Hematopoietic multipotent progenitor cell treated with erythropoietin and hydrocortisone succinate and interleukin-3 and kit ligand, for 8 days (in vitro differentiated cells): ENCODE measurements at places on chromosomes 7 and 10.

- DNase-seq, result no peak
Measured at GRCh38 chr7:25009257-25009656, 29.3 kb upstream of the OSBPL3 start.

- no peak for DNase-seq
Measured at GRCh38 chr10:110022716-110023504, 15.1 kb downstream of the ADD3 start.

DNA sequence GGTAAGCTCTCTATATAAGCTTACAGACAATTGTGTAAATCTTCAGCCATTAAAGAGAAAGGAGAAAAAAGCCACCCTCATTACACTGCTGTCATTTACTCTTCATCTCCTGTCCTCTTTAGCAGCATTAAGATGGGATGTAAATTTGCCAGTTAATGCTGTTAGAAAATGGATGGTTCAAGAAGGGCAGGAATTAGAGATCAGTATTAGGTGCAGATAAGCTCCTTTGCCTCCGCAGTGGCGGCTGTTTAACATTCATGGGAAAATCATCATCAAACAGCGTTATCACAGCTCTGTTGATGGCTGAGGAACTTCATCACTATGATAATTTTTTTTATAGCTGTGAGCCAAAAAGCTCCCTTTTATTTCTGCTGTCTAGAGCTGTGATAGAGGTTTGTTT is 61.8 kb upstream of the FAM204A start:
- DNase-seq, result no peak

- no peak for DNase-seq
Measured at GRCh38 chr7:33901847-33902246, 3.5 kb upstream of the BMPER start.

- no peak for DNase-seq
Measured at GRCh38 chr7:4108951-4109350, 573.1 kb upstream of the FOXK1 start.

GRCh38 chr10:108434559-108435252 is 1270.2 kb upstream of the SORCS1 start:
- no peak for DNase-seq

DNA sequence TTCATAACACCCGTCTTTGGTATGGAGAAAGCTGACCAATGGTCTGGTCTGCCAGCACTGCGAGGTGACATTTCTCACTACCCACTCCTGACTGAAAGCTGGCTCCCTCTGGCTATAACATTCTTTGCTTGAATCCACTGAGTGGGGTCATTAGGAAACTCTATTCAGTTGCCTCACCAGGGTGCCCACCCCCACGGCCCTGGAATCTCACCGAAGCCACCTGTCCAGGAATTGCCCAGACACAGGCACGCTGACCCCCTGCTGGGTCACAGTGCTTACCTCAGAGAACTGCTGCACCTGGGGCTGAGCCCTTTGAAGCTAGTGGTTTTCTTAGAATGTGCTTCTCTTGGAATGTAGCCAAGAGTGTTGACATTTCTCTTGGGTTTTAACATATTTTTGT is 28.6 kb downstream of the HECW1 start:
- no peak for DNase-seq

DNA sequence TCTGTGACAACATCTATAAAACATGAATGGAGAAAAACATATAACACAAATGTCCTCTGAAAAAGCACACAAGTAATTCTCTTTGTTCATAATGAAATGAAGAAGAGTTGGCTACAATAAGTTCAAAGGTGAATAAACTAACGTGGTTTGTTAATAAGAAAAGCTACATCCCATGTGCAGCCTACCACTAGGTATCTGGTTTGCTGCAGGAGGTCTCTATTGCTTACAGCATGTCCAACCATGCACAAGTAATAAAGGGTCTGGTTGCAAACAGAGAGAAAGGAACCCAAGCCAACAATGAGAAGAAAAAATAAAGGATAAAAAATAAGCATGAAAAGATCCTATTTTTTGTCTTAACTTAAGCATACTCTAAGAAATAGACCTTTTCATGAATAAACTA is 139.2 kb downstream of the CHCHD3 start:
- no peak for DNase-seq

DNA sequence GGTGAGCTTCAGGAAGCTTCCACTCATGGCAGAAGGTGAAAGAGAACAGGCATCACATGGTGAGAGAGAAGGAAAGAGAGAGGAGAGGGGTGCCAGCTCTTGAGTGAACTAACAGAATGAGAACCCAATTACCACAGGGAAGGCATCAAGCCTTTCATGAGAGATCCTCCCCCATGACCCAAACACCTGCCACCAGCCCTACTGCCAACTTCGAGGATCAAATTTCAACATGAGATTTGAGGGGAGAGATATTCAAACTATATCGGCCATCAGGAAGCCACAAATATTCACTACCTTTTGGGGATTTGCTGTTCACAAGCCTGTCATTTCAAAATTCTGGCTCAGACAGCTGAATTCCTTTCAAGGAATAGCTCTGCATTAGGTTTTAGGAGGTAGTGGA is 39.9 kb upstream of the SMNDC1 start:
- DNase-seq, result no peak

DNA sequence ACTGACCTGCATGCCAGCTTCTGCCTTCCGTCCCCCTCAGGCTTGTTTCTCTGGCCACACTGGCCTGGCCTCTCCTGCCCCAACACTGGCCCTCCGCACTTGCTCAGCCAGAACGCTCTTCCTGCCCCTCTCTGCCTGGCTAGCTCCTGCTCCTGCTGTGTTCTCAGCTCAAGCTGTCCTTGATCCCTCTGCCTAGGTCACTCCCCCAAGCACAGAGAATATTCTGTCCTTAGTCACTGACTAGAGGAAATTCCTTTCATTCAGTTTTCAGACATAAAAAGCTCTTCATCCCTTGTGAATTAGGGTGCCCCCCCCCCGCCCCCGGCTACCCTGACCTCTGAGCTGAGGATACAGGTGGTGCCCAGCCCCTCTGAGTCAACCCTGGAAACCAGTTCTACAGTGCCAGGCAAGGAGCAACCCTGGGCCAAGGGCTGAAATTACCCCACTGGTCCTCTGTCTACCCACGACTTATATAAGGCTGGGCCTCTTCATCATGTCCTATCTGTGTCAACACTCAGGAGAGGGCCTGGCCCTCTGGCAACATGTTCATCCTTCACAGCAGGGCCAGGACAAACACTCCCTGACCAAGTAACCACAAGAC is 6.6 kb upstream of the SGPL1 start:
- no peak for DNase-seq

GRCh38 chr10:119045561-119045960 is 16.0 kb downstream of the NANOS1 start:
- DNase-seq, result no peak

DNA sequence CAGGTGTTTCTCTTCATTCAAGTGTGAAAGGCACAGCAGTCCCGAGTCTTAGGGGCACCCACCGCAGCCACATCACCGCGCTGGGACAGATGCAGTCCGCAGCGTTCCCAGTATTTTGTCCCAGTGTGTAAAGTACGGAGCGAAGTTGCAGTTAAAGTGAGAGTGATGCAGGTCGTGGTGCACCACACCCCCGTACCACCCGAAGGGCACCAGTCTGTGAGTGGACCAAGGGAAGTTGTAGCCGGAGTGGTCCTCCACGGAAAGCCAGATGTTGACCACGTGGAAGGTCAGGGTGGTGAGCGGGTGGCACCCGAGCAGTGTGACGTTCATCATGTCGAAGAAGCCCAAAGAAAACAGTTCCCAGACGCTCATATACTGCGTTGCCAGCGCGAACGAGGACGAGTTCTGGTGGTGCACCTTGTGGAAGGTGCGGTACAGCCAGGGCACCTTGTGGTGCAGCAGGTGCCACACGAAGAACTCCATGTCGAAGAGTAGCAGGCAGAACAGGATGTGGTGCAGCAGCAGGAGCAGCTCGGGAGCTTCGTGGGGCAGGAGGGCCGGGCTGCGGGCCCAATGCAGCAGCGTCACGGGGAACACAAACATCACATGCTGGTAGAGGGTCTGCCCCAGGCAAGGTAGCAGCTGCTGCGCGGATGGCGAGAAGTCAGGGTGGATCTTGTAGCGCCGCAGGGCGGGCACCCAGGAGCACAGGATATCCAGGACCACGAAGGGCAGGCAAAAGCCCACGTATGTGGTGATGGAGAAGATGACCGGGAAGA is 526 bp downstream of the CH25H start:
- no peak for DNase-seq

DNA sequence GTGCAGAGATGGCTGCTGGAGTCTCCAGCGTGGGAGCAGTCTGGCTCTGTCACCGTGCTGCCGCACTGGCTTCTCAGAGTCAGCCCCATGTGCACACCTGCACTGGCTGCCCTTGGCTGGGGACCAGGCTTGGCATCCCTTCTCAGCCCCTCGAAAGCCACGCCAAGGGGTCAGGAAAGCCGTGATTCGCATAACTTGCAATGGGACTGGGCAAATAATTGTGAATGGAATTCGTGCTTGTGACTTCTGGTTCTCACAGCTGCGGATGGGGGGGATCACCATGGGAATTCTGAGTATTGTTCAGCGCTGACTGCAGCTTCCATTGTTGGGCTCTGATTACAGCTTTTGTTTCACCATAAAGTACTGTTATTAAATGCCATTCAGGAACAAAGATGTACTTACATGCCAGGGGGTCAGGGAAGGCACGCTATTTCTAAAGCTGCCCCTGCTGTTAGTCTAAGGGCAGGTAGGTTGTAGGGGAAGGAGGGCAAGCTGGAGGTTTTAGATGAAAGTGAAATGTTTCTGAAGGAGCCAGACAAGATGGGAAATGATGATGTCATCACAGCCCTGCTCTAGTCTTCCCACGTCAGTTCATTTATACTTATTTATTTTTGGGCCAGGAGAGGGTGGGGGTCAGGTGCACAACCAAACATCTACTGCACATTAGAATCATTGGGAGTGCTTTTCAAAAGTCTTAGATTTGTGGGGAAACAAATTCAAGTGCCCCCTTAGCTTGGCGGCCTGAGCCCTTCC is 5.8 kb upstream of the PLEKHA1 start:
- no peak for DNase-seq

DNA sequence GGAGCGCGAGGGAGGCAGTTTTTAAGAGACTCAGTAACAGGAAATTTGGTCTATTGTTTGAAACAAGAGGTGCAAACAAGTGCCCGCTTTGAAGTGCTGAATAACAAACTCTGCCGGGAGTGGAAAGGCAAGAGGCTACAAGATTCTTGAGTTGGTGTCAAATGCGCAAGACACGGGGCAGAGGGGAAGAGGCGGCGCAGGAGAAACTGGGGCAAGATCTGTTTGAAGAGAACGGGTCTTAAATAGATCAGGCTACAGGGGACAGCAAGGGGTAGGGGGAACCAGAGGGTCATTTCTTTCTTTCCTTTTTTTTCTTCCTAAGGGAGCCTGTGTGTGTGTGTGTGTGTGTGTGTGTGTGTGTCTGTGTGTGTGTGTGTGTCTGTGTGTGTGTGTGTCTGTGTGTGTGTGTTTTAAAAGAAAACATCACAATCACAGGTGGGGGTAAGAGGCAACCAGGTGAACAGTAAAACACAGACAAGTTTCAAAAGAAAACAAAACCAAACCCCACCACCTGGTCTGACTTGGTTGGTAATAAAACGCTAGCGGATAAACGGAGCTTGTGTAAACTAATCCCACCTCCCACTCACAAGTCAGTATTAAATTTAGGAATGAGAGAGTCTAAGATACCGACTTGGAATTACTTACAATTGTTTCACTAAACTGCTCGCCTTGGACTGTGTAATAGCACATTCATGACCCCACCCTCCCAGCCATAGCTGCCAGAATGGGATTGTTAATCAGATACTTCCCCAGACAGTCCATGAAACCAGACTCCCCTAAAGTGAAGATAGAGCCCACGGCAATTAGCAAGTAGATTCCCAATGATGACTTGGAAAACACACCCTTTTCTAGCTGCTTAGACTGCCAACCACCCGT is 13.1 kb upstream of the CUX1 start:
- DNase-seq, result no peak

DNA sequence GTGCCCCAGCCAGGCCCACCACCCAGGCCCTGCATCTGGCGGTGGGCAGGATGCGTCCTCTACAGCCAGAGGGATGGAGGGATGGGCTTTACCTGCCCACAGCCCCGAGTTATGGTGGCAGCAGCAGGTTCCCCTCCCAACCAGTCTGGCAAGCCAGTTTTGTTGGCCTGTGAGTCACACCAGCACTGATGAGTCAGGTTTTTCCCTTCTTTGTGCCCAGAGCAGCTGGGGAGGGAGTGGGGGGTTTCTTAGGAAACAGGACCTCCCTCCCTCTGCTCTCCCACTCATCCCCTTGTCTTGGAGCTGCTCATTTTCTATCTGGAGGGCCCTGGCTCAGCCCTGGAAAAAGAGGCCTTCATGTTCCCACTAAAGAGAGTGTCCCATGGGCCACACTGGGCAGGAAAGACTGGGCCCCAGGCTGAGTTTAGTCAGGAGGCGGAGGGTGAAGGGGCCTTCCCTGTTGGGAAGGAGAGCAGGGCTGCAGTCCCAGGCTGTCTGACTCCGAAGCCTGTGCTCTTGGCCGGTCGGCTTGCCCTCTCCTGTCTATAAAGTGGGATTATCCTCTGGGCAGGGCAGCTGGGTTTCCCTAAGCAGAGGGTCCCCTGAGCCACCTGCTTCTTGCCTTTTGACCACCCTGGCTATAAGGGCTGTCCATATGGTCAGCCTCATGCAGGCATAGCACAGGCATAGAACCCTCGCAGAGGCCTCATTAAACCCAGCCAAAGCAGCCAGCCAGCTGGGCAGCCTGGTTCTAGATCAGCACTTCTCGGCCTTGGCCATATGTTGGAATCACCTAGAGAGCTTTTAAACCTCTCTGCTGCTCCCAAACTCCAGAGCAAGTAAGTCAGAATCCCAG is 30.2 kb upstream of the ANKRD2 start:
- DNase-seq, result no peak

DNA sequence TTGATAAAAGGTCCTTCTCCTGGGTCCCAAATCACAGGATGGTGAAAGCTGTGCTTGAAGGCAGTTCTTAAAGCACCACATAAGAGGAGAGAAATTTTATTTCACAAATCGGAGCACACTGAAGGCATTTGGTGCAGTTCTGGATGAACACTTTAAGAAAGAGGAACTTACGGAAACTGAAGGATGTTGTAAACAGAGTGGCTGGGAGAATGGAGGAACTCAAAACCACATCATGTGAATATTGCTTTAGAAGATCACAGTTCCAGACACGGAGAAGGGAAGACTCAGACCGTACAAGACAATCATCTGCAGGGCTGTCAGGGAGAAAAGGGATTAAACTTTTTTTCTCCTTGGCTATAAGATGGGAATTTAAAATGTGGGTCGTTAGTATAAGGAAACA is 9.0 kb upstream of the GPR141 start:
- no peak for DNase-seq

- no peak for DNase-seq
Measured at GRCh38 chr10:124573726-124574455, 112.3 kb downstream of the LHPP start.

DNA sequence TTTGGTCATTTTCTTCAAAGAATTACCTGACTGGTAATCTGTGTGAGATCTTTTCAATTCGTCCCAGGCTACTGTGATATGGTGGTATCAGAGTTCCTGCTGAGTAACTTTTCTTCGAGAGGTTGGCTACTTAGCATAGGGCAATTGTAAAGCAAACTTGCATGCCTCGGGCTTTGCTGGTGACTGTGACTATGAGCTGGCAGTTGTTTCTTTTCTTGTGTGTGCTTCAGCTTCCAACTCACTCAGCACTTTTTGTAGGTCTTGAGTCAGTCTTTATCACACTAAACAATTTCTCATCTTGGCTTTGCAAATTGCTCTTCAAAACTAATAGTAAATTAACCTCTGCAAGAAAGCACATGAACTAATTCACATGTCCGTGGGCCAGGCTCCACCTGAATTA is 44.3 kb downstream of the PRR15 start:
- DNase-seq, result no peak
